Stimulated activated CD4-positive, alpha-beta T cell treated with anti-CD3 and anti-CD28 coated beads, Interleukin-2, amount 100 ng/mL, for 24 hours (primary cell): ENCODE measurements at places on chromosomes 6 and 20.
A peak's percentile ranks its signal among the peaks of the same experiment; 100 is the strongest.

- peak; percentile 22 for DNase-seq
These were observed 52.5 kb downstream of the ALDH5A1 start for GRCh38 chr6:24547243-24547642.

DNA sequence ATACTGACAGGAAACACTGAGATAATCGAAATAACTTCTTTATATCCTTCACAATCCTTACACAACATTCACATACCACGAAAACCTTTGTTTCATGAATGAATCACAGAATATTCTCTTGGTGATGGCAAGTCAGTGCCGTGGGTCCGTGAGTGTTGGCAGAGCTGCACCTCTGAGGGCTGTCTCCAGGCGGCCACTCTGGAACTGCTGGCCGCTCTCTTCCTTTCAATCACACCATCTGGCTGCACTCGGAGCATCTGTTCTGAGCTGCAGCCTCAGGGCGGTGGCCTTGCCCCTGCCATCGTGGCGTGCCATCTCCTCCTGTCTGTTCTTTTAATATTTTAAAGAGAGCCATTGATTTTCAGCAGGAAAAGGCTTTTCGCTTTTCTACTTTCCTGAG is 129.4 kb upstream of the AFDN start:
- DNase-seq: no peak

- DNase-seq: no peak
These were observed 59.6 kb upstream of the QKI start for GRCh38 chr6:163354761-163355425.

- DNase-seq: no peak
These were observed 19.3 kb downstream of the HIVEP2 start for GRCh38 chr6:142925575-142926110.
